RPMI7951 (cell line): ENCODE measurements at places on chromosomes 1 and 21.

DNA sequence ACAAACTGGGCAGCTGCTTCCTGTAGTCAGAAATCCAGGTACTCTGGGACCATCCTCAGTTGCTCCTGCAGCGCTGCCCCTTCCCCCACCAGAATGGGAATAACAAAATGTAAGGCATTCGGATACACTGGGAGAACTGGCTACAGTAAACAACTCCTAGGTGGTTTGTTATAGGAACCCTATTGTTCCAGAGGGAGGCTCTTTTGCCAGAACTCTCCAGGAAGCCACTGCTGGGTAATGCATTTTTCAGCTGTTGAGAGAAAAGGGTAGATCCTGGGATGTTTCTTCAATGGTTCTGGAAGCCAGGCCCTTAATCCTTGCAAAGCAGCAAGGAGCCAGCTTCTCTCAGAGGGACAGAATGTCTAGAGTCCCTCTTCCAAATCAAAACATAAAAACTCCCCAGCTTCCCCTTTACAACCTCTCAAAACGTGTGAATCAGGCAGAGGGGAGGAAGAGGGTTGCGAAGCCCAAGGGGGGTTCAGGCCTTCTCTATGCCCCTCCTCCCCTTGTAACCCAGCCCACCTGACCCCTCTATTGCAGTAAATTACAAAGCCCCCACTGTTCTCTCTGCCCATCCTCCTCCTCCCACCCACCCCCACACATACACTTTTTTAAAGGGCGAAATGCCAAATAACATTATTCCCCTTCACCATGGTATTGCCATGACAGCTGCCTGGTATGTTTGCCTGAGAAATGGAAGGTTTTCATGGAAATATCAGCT, 29.1 kb downstream of the PLPP3 start:
- DNase-seq, result no peak

DNA sequence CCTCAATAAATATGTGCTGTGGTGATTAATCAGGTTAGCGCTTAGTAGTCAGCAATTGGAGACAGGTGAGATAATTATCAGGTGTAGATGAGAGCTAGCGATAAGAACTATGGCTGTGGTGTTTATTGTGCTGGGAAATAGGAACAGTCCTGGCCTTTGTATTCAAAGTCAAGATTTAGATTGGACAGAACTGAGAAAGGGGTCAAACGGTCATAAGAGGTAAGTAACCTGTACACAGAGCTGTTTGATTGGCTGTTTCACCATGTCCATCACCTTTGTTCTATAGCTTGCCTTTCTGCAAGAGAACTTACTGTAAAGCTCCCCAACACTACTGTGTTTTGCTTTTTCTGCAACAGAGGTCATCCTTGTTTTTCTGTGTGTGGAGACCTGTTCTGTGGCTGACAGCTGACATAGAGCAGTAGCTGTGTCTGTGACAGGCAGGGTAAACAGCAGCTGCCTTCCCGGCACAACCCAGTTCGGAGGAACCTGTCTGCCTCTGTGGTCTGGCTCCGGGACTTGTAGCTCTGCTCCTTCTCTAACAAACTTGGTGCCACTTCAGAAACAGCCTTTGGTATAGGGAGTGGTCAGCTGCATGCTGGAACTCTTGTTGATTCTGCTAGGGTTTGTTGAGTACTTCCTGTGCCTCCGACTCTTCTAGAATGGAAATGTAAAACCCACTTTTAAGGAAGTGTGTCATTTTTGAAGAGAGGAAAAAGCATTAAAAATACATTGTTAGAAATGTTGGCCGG, 21.1 kb upstream of the CDC42 start:
- no peak for DNase-seq

DNA sequence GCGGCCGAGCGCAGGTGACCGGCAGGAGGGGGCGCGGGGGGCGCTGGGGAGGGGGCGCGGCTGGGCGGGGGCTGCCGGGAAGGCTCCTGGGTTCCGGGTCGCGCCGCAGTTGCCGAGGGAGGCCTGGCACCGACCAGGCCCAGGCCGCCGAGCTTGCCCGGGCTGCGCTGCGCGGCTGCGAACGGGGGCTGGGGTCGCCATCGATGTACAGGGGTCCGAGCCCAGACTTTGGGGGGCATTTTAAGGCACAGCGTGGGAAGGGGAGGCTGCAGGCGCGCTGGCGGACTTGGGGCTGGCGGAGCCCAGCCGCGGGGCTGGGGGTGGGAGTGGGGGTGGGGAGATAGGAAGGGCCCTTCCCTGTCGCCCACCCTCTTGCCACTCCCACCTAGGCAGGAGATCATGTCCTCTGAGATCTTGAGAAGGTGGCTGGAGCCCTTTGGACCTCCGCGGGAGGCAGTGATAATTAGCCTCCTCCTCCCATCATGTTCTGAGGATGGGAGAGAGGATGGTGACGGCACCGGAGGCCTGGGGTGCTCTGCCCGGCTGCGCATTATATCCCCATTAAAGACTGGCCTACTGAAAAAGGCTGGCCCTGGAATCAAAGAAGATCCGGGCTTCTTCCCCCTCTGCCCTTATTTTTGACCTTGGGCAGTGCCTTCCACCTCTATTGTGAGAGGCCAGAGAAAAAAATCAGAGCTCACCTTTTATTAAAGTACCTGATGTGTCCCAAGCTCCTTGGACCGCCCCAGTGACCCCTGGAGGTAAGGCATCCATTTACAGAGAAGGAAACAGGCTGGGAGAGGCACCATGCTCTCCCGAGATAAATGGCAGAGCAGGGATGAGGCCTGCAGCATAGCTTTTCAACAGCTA, 497 bp downstream of the FBXO44 start:
- no peak for DNase-seq

GRCh38 chr1:94039514-94039870, 81.5 kb downstream of the ABCA4 start:
- peak; percentile 59 for DNase-seq

DNA sequence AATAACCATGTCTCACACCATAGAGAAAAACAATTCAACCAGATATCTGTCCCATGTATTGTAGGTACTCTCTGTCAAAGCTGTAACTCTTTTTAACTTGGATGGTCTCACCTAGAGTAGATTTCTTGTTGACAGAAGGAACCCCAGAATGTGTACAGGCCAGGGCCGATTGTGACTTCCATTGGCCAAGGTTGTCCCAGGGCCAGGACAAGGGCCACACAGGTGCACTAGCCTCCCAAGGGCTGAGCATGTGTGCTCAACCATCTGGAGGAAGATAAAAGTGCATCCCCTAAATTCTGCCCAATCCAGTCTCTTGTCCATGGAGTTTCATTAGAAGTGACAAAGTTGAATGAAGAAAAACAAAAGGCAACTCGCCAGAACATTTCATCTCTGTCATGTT, 51.8 kb downstream of the SETD4 start:
- no peak for DNase-seq

GRCh38 chr1:92768915-92769314, 16.0 kb downstream of the EVI5 start:
- DNase-seq, result no peak

DNA sequence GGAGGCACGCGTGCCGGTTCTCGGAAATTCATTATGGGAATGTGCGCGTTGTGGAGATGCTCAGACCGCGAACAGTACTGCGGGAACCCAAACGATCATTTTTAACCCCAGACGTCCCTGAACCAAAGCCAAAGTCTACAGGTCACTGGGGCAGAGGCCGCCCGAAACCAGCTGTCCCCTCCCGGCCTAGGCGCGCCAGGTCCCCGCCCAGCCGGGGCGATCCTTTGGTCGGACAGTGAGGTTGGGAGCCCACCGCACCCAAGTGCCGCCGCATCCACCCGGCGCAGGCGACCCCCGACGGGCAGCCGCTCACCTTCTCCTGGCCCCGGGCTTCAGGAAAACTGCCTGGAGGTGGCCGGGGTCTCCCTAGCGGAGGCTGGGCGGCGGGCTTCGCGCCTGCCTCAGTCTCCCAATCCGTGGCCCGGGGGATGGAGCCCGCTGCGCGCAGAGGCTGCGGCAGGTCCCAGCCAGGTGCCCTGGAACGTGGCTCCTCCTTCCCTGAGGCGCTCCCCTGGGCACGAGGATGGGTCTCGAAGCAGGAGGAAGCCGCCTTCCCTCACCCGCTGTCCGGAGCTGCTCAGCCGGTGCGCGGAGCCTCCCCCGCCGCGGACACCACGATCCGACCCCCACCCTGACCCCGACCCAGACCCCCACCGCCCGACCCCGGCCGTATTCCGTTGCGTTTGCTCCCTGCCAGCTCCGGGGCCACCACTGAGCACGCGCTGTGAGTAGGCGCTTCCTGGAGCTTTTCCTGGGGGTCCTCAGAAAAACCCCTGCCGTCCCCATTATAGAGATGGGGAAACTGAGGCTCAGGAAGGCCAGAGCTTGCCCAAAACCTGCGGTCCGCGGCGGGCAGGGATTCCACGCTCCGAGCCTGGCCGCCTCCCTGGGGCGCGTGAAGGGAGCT, 8.1 kb upstream of the SLX9 start:
- no peak for DNase-seq

- no peak for DNase-seq
Measured at GRCh38 chr1:222933273-222933672, 118.4 kb downstream of the DISP1 start.

GRCh38 chr21:44487831-44488230, 32.5 kb downstream of the LRRC3 start:
- peak; percentile 29 for DNase-seq

- no peak for DNase-seq
Measured at GRCh38 chr1:172679000-172679772, 20.3 kb downstream of the FASLG start.

GRCh38 chr1:117026361-117026760, 24.8 kb downstream of the CD101 start:
- no peak for DNase-seq

DNA sequence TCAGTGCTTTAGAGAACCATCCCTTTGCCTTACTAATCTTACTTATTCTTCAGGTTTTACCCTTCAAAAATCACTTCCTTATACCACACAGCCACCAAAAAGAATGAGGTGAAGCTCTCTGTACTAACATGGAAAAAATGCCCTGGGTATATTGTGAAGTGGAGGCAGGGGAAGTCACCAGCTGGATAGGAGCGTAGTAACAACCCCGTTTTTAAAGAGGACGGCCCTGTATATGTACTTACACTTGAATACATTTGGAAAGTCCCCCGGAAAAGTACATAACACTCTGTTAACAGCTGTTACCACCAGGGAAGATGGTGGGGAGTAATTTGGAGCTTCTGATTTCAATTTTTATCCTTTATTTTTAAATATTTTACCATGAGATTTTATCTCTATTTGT, 28.2 kb upstream of the KHDRBS1 start:
- DNase-seq, result no peak

DNA sequence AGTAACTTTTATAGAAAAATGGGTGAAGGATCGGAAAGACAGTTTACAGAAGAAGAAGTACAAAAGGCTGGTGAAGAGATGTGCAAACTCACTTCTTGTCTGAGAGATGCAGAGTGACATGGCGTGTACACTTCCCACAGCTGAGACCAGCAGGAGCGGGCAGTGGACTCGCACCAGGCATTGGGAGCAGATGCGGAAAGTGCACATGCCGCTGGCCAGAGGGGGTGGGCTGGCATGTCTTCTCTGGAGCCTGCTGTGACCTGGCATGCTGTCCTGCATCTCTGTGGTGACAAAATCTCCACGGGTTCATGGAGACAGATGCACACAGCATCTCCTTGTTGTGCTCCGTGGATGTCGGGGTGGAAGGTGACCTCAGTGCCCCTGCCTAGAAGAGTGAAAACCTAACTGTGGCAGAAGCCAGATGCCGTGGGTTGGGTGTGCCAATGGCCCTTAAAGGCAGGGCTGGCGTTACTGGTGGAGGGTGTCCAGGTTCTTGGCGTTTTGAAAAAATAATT, 128.6 kb upstream of the COL6A1 start:
- no peak for DNase-seq

DNA sequence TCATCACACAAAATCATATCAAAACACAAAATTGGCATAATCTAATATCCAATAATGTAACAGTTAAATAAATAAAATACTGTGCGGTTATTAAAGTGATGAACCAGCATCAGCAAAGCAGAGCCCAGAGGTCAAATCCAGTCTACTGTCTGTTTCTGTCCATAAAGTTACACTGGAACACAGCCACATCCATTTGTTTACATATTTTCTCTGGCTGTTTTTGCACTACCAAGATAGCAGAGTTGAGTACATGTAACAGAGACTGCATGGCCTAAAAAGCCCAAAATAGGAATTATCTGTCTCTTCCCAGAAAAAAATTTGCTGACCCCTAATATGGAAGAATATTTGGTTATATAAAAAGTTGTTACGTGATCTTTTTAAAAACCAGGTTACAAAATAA, 242.2 kb upstream of the DMRTA2 start:
- DNase-seq, result no peak

DNA sequence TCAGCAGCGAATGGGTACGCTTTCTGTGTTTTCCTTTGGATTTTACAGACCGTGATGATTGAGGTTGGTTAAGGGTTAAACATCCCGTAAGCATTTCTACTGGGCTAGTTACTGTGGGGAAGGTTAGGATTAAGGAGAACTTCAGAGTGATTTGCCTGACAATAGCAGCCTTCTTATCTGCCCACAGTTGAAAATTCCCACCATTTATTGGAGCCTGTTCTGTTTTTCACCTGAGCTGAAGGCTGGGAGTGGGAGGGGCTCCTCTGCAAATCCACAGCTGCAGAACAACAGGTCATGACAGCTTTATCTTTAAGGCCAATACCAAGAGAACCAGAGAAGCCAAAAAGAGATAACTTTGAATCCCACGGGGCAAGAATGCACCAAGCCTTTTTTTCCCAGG, 168.6 kb downstream of the KAZN start:
- no peak for DNase-seq

DNA sequence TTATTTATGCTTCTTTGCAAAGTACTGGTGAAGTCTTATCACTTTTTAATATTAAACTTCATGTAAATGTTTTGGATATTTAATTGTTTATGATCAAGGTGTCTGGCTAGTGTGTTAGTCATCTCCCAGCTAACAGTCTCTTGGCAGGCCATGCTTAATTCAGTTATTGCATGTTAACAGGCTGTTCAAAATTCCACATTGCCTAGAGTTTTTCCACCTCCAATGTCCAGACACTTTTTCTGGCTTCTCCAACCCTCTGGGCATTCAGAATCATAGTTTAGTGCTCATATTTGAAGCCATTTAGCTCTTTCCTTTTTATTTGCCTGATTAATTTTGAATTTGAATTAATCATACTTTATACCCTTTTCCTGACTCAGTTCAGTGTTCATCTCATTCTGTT, 69.2 kb downstream of the OLFML2B start:
- DNase-seq, result peak; percentile 49

DNA sequence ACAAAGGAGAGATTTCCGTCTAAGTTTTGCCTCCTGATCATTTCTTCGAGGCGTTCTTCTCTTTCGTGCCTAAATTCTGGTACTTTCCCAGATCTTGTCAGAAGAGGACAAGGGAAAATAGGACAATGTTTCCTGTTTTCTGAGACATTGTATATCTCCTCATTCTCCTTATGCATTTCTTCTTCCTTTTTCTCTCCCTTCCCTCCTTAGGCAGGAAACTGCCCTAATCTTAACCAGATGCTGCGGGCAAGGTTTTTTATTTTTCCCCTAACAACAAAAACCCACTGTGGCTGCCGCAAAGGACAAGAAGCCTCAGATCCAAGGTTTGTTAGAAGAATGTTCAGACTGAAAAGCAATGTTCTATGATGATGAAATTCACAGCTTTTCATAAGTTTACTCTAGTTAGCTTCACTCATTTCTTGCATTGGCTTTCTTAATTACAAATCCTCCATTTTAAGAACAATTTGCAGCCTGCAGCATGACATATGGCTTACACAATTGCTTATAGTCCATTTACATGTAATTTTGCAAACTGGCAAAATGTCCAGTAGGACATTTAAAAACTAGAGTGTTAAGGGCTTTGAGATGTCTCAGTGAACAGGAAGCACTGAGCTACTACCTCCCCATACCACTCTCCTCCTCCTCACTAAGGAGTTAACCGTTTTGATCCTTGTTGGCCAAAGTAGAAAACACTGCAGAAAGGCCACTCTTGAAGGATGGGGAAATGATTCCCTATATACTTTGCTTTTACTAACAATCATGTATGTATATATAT, 624 bp downstream of the CTSK start:
- DNase-seq, result peak; percentile 54
